ENCODE measurements at places on chromosomes 2 and 18.

DNA sequence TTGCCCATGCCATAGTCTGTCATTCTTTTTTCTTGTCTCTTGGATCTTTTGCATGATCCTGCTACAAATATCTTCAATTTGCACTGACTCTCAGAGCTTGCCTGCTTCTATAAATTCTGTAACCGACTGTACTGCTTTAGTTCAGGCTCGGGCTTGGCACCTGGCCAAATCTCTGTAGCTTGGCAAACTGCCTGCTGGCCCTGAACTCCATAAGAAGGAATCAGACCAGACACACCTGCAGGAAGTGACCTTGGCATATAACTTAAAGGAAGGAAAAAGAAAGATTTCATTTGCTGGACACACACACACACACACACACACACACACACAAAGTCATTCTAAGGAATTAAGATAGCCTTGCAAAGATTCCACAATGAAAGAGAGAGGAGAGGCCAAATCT is 291.2 kb upstream of the DDX18 start:
- no peak overlapping the region for H3K4me3 ChIP-seq
- no peak for DNase-seq
- no peaks in the 10 kb centered on the region for H3K36me3 ChIP-seq
- H3K4me1 ChIP-seq = no peaks in the 10 kb centered on the region
- no peak overlapping the region for H3K27ac ChIP-seq
- no peaks in the 10 kb centered on the region for H3K27me3 ChIP-seq

- no peaks in the 10 kb centered on the region for H3K36me3 ChIP-seq
- no peaks in the 10 kb centered on the region for H3K27me3 ChIP-seq
- no peak overlapping the region for H3K4me3 ChIP-seq
- no peak overlapping the region for H3K27ac ChIP-seq
- DNase-seq = no peak
Measured at GRCh38 chr2:63642946-63643345, 54.2 kb downstream of the MDH1 start.

DNA sequence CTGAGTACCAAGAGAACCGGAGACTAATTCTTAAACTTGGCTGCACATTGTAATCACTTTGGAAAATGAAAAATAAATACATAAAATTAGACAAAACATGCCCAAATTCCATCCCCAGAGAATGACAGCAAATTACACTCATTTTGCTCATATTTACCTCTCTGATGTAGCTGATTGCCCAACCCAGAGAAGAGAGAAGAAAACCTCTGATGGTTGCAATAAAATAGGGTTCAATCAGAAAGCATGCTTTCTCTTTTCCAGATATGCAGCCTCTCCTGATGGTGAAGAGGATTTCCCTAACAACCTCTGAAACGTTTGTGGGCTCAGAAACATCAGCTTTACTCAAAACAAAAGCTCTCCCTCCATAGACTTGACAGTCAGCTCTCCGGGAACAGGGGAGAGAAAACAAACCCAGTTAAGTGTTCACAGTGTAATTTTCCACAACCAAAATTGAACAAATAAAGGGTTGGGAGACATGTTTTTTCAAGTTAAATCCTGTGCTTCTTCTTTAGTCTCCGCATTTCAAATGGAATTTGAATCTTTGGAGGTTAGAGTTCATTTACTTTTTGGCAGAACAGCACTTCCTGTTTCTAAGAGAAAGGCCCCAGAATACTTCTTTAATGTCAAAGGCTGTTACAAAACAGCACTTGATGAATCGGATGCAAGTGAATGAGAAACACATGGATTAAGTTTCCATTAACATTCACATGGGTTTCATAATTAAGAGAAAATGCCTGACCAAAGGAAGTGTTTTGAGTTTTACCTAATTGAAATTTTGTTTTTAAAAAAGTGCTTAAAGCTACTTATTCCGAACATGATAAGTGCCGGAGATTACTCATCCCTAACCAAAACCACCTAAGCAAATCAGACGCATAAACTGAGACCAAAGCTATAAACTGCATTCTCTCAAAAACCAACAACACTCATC is 570.1 kb upstream of the SYT4 start:
- H3K4me3 ChIP-seq = no peak overlapping the region
- no peaks in the 10 kb centered on the region for H3K4me1 ChIP-seq
- no peak for DNase-seq
- H3K27me3 ChIP-seq = no peaks in the 10 kb centered on the region

GRCh38 chr2:19484736-19485135 is 126.3 kb upstream of the OSR1 start:
- H3K36me3 ChIP-seq = no peaks in the 10 kb centered on the region
- H3K27ac ChIP-seq = no peak overlapping the region
- no peak for DNase-seq
- no peaks in the 10 kb centered on the region for H3K4me1 ChIP-seq

GRCh38 chr2:64526034-64526433 is 1.9 kb downstream of the AFTPH start:
- peaks cover 44% of the 10 kb centered on the region for H3K4me1 ChIP-seq
- peak overlapping the region; percentile 92 for H3K27ac ChIP-seq
- DNase-seq = no peak
- H3K4me3 ChIP-seq = peak overlapping the region; percentile 96
- H3K27me3 ChIP-seq = no peaks in the 10 kb centered on the region

DNA sequence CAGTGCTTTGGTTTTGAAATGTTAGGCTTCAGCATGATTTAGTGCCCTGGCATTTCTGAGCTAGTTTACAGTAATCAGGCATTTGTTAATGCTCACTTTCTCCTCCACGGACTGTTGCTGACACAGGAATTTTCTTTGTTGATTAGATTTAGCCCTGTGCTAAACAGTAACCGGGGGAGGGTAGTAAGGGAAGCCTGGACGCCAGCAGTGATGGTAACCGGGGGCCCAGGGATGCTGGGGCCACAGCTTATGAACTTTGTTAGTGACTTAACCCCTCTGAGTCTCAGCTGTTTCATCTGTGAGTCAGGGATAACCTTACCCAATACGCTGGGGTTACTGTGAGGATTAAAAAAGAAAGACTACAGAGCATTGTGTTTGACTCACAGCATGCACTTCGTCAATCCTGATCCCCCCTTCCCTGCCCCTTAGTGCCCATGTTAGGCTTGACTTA is 33.5 kb downstream of the KLHL29 start:
- H3K27ac ChIP-seq = no peak overlapping the region
- no peaks in the 10 kb centered on the region for H3K27me3 ChIP-seq
- no peak overlapping the region for H3K4me3 ChIP-seq
- H3K4me1 ChIP-seq = no peaks in the 10 kb centered on the region
- DNase-seq = no peak

DNA sequence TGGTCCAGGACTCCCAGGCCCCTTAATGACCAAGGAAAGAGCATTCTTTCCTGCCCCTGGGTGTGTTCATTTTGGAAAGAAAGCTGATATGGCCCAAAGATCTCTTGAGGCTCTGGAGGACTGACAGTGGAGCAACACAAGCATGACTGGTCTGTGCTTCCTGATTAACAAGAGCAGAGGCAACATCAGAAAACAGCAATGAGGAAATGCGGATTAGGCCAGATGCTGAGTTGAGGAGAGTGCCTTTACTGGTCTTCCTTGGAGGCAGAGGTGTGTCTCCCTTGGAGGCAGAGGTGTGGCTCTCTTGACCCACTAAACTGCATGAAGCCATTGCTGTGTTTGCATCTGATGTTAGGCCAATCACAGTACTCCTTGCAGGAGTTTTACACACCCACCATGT is 19.9 kb downstream of the IL36B start:
- no peaks in the 10 kb centered on the region for H3K36me3 ChIP-seq
- no peak overlapping the region for H3K27ac ChIP-seq
- no peak for DNase-seq
- H3K4me1 ChIP-seq = no peaks in the 10 kb centered on the region
- no peak overlapping the region for H3K4me3 ChIP-seq
- H3K27me3 ChIP-seq = peaks cover 15% of the 10 kb centered on the region

DNA sequence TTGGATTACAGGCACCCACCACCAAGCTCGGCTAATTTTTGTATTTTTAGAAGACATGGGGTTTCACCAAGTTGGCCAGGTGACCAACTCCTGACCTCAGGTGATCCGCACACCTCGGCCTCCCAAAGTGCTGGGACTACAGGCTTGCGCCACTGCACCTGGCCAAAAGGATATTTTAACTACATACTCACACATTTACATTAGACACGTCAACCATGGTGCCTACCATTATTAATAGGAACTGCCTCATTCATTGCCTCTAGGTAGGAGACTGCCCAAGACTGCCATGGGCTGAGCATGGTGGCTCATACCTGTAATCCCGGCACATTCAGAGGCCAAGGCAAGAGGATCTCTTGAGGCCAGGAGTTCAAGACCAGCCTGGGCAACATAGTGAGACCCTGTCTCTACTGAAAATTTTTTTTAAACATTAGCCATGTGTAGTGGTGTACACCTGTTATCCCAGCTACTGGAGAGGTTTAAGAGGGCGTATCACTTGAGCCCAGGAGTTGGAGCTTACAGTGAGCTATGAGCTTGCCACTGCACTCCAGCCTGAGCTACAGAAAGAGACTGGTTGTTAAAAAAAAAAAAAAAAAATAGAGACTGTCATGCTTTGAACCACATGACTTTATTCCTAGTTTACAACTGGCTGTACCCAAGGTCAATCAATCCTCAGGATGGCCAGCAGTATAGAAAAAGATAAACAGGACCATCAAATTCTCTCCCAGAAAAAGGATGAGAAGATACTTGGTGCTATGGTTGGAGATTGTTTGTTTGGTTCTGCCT is 31.1 kb upstream of the EPC2 start:
- no peak overlapping the region for H3K4me3 ChIP-seq
- DNase-seq = no peak
- no peaks in the 10 kb centered on the region for H3K27me3 ChIP-seq
- no peak overlapping the region for H3K27ac ChIP-seq

DNA sequence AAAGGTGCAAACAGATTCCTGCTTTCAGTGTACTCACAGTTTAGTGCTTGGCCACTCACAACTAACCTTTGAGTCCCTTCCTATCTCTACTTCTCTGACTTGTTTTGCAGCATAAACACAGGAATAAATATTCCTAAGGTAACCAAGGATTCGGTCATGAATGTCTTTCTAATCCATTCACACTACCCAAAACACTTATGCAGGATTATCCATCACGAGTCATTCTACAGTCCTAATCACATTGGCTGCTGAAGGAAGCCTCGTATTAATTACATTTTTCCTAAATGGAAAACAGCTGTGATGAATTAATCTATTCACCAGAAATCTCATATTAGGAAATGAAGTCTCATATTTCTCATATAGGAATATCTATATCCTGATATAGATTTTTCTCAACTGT is 16.3 kb downstream of the RDH14 start:
- H3K4me3 ChIP-seq = no peak overlapping the region
- H3K27ac ChIP-seq = no peak overlapping the region
- H3K27me3 ChIP-seq = no peaks in the 10 kb centered on the region
- no peak for DNase-seq
- H3K4me1 ChIP-seq = peaks cover 12% of the 10 kb centered on the region

DNA sequence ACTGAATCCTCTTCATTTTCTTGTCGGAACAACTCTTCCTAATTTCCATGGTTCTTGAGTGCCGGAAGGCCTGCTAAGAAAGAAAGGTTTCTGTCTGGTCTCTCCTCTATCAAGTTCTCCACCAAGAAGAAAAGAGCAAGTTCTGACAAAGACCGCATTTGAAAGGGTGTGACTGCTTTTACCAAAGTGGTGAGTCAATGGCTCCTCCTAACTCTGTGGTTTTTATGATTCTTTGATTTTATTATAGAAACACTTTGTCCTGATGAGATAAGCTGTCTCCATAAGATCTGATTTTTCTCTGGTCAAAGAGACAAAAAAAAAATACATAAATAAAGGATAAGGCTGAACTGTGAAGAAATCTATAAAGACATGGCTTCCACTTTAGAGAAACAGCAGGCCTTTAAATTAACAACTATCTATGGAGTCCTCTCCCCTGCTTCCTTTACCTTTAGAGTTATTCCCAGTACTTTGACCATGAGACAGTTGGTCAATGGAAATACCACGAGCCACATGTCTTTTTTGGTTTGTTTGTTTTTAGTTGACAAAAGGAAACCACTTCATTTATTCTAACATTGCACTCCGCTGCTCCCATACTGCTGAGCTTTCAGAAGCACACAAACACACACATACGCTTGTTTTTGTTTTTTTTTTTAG is 67.7 kb downstream of the REL start:
- H3K27me3 ChIP-seq = no peaks in the 10 kb centered on the region
- H3K4me1 ChIP-seq = no peaks in the 10 kb centered on the region
- no peaks in the 10 kb centered on the region for H3K36me3 ChIP-seq
- no peak overlapping the region for H3K27ac ChIP-seq
- no peak for DNase-seq

GRCh38 chr2:215900843-215901242 is 112.5 kb downstream of the MREG start:
- no peak for DNase-seq
- no peaks in the 10 kb centered on the region for H3K36me3 ChIP-seq
- no peak overlapping the region for H3K27ac ChIP-seq

DNA sequence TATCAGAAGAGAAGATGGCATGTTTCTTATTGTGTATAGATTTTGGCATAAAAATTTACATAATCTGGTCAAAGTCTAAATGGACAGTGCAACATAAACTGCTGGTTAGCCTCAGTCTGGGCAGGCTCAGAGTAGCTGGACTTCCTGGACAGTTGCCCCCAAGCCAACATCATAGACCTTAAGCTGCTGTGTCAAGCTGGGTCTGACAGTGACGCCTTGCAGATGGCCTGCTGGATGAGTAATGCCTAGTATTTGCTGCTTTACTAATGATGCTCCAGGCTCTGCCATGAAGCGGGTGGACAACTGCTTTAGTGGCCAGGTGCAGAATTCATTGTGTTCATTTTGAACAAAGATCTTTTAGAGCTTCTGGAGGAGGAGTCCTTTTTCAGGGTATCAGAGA is 603.7 kb upstream of the ZEB2 start:
- DNase-seq = no peak
- H3K36me3 ChIP-seq = no peaks in the 10 kb centered on the region
- no peaks in the 10 kb centered on the region for H3K4me1 ChIP-seq
- H3K4me3 ChIP-seq = no peak overlapping the region
- no peaks in the 10 kb centered on the region for H3K27me3 ChIP-seq

- H3K4me1 ChIP-seq = peaks cover 9% of the 10 kb centered on the region
- peak; percentile 8 for DNase-seq
- H3K27me3 ChIP-seq = peaks cover 7% of the 10 kb centered on the region
- no peaks in the 10 kb centered on the region for H3K36me3 ChIP-seq
Measured at GRCh38 chr2:95025406-95026319, at the start of gene MAL. TSS of gene MAL (plus strand) at chr2:95025708. CDS start at chr2:95025793, 85 bp downstream.

DNA sequence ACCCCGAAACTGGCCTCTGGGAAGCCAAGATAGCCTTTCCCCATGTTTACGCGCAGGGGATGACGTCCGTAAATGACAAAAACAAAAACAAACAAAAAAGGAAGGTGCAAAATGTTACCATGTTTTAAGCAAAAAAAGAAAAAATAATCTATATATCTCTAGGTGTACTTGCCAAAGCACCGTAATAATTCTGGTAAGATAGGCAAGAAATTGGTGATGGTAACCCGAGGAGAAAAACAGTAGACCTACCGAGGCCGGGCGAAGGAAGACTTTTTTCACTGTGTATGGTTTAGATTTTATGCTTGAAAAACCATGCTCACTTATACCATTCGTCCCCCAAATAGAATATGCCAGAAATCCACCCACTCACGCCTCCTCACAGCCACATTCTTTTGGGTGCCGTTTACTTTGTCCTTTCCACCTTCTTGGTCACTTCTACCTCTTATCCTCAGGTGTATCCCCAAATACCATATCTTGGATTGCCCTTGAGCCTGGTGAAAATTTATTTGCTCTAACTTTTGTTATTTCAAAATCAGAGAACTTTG is 8.0 kb downstream of the GATA6 start:
- no peaks in the 10 kb centered on the region for H3K36me3 ChIP-seq
- DNase-seq = no peak
- H3K27me3 ChIP-seq = peaks cover 10% of the 10 kb centered on the region
- no peak overlapping the region for H3K27ac ChIP-seq
